ENCODE measurements at places on chromosomes 7 and 10.

DNA sequence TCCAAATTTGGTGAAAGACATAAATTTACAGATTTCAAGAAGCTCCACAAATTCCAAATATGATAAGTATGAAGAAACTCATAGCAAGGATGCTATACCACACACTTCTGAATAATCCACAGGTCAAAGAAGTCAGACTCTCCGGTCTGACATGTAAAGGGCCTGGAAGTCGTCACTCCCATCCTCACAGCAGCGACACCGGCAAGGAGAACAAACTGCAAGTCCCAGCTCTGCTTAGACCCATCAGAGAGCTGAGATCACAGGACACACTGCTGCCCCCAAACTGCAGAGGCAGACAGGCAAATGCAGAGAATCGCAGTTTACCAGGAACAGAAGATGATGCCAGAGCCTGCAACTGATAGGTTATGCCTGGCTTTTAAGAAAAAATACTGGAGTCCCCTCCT lies 62.0 kb downstream of the AMZ1 start:
- DNase-seq = no peak

DNA sequence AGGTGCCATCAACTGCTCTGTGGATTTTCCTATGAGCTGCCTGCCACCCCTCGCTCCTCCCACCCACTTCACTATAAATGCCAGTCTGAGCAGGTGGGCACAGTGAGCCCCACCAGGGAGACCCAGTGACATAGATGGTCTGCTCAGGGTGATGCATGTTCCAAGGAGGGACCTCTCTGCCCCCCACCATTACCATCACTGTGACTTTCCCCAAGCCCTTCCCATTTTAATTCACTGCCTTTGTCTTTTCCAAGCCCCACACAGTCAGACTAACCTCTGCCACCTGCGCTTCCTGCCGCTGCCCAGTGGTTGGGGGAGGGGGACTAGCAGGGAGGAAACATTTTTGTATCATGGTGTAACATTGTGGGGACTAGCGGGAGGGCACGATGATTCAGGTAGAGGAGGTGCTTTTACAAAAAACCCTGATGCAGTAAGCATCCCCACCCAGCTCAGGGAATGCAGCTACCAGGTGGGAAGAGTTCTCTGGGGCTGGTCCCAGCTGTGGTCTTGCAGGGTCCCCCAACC lies 24.6 kb downstream of the PRSS2 start:
- DNase-seq = no peak

DNA sequence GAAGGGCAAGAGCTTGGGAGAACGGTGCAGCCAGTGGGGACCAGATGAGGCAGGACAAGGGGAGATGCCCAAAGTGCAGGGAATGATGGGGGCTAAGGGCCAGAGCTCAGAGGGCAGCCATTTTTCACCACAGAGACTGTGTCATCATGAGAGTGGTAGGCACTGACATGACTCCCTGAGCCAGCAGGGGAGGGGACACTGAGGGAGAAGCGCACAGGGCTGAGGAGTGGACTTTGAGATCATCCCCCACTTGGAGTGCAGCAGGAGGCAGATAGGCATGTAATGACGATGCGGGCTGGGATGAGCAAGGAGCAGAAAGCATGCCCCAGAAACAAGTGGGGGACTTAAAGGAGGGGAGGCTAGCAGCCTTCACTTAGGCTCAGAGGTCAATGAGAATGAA lies 5.2 kb upstream of the SMKR1 start:
- no peak for DNase-seq

- DNase-seq = no peak
Measured at GRCh38 chr10:88608052-88608732, 21.6 kb downstream of the LIPJ start.

GRCh38 chr7:115009736-115010440 lies 88.0 kb downstream of the MDFIC start:
- DNase-seq = no peak

DNA sequence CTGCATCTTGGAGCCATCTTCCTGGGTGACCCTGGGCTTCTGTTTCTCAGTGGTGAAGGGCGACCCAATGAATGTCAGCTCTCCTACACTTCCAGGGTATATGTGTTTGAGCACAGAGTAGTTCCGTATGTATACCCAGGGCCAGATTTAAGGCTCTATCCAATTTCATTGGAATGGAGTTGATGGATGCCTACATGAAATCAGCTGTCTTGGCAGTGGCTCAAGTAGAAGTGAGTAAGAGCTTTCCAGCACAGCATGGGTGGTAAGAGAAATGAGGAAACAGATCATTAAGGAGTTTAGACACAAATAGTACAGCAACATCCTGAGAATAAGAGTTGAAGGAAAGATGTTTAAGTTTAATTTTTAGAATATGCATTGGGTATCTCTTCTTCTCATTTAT lies 433.0 kb downstream of the PAXIP1 start:
- DNase-seq = no peak

GRCh38 chr7:78803501-78804127 lies 649.9 kb downstream of the MAGI2 start:
- no peak for DNase-seq

DNA sequence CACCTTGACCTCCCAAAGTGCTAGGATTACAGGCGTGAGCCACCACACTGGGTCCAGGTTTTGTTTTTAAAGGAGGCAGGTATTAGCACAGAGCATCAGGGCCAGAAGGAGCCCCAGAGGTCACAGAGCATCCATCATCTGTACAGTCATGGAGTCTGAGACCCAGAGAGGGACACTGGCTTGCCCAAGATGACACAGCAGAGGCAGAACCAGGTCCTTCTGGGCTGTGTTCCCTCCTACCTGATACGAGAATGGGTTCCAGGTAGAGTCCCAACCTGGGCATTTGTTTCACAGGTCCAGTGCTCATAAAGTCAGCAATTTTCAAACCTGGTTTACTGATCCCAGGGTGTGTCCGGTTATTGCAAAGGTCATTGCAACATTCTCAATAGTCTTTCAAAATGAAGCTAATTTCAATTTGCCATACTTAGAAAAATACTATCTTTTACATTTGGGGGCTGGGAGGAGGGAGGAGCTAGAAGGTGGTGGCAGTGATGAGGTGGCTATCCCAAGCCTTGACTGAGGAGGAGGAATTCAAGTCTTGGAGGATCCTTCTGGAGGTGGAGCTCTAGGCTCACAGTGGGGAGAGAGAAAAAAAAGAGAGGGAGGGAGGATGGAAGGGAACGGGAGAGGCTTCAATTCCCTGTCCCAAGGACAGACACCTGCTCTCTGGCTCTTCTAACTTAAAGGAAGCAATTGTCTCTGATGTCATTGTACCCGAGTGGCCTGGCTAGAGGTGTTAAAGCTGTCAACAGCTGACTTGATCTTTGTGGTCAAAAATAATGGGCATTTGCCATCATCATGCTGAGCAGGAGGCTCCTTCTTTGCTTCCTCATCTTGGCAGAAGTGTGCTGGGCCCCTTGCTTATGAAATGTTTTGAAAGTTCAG lies 8.1 kb downstream of the MXI1 start:
- no peak for DNase-seq

DNA sequence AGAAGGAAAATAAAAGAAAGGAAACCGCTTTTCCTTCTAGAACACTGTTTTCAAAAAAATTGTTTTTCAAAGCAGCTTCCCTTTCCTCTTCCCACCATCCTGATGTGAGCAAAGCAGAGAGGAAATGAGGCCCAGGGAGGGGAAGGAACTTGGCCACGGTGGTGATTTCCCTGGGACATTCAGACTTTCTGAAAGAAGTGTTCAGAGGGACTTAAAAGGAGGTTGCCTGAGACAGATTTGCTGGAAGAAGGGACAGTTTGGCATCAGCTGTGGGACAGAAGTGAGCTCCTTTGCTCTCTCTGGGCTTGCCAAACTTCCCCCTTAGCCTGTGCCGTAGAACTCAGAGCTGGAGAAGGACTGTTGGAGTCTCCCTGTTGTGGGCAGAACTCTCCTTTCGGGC lies 30.3 kb downstream of the ADCYAP1R1 start:
- no peak for DNase-seq

DNA sequence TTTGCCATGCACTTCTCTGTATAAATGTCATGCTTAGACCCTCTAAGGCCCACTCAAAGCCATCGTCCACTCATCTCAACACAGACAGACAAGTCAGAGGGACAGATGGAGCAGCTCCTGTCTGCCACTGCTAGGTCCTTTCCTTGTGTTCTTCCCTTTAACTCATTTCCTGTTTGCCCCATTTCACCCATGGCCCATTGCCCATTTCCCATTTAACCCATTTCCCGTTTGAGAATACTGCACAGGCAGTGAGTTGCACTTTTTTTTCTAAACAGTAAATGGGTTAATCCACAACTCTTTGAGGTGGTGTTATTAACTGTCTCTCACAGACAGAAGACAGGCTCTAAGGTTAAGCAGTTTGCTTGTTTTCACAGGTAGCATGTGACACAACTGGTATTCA lies 179.3 kb downstream of the NPSR1 start:
- DNase-seq = no peak

- peak; percentile 57 for DNase-seq
Measured at GRCh38 chr10:110226926-110227641, 19.7 kb downstream of the MXI1 start.
